Femur (tissue), 1 donor: ENCODE measurements at places on chromosomes 7 and 10.
A peak's percentile ranks its signal among the peaks of the same experiment; 100 is the strongest.

GRCh38 chr10:58608351-58608750 lies 95.7 kb downstream of the BICC1 start:
- no peak for DNase-seq

GRCh38 chr7:150568714-150569113 lies 1.5 kb downstream of the GIMAP4 start:
- no peak for DNase-seq

DNA sequence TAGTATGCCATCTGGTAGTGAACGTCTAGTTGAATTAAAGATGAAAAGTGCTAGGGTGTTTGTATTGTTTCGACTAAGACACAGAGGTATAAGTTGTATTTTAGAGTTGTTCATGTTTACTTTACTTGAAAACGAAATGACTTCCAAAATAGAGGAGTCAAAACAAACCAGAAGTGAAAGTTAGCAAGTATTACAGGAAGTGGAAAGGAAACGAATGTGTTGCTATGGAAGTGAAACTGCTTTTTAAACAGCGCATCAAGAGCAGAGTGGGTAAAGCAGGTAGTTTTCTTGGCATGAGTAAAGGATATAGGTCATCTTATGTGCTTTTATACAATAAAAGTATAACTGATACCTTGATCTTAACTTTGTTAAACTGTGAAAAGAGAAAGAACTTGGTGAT lies 20.0 kb upstream of the GALNTL5 start:
- no peak for DNase-seq

DNA sequence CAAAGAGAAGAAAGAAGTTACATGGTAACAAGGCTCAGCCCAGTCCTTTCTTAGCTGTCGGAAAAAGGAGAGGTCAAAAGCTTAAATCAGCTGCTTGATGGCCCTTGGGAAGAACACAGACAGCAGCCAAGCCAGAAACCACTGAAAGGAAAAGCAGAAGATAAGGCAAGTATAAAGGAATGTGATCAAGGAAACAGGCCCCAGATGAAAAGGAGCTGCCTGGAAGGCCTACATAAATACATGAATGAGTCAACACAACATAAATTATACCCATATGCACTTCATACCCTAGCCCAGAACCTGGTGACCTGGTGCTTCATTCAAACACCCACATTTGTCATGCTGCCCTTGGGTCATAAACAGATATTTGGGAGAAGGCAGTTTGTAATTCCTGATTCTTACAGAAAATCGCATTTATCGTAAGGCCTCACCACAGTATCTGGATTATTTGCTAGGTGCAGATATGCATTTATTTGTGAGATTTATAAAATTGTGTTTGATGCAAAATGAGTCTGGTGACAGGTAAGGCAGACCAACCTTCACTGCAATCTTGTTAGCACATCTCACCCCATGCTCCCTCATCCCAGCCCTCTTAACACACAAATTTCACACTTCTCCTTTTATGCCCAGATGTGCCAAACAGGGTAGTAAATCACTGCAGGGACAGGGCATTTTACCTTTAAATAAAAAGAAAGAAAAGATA lies 94.9 kb upstream of the KCNIP2 start:
- no peak for DNase-seq

- no peak for DNase-seq
Observed at GRCh38 chr10:132687181-132687892, 98.6 kb downstream of the NKX6-2 start.

DNA sequence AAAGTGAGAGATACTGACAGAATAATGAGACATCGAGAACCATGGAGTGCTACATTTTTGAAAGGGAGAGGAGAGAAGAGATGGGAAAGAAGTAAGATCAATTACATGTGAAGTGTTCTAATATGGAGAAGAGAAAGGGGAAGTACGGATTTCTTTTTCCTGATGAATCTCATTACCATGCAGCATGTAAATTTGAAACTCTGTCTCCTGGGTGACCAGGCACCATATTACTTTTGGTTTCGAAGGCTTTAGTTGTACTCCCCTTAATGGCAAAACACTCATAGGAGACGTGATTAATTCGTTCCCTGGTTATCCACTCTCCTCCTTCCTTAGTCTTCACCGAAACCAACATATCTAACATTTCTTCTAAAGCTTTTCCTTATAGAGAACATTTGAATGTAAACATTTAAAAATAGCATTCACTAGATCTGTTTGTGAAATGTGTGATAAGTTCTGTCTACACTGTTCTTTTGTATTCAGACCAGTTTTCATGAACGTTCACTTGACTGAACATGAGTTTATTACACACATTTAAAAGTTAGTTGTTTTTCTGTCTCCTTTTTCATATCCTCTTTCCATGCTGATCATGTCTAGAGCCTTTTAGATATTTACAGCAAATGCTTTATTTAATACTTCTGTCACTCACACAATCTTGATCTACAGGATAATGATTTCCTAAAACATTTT lies 80.2 kb upstream of the MSRB2 start:
- DNase-seq, result no peak

DNA sequence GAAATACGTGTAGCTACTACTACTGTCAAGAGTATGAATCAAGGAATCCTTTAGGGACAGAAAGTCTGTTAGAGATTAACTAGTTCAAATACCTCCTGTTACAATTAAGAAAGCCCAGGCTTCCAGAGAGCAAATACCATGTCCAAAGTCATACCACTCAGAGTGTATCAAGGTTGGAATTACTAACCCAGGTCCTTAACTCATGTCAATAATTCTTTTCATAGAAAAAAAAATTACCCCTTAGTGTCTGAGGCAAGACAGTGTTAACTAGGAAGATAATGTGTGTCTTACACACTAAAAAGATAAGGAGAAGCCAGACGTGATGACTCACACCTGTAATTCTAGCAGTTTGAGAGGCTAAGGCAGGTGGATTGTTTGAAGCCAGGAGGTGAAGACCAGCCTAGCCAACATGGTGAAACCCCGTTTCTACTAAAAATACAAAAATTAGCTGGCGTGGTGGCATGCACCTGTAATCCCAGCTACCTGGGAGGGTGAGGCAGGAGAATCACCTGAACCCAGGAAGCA lies 423.4 kb downstream of the SORCS1 start:
- no peak for DNase-seq

- DNase-seq, result no peak
Observed at GRCh38 chr7:18974803-18975202, 142.6 kb downstream of the TWIST1 start.

GRCh38 chr10:124238367-124238766 lies 145.0 kb upstream of the CHST15 start:
- DNase-seq, result no peak

DNA sequence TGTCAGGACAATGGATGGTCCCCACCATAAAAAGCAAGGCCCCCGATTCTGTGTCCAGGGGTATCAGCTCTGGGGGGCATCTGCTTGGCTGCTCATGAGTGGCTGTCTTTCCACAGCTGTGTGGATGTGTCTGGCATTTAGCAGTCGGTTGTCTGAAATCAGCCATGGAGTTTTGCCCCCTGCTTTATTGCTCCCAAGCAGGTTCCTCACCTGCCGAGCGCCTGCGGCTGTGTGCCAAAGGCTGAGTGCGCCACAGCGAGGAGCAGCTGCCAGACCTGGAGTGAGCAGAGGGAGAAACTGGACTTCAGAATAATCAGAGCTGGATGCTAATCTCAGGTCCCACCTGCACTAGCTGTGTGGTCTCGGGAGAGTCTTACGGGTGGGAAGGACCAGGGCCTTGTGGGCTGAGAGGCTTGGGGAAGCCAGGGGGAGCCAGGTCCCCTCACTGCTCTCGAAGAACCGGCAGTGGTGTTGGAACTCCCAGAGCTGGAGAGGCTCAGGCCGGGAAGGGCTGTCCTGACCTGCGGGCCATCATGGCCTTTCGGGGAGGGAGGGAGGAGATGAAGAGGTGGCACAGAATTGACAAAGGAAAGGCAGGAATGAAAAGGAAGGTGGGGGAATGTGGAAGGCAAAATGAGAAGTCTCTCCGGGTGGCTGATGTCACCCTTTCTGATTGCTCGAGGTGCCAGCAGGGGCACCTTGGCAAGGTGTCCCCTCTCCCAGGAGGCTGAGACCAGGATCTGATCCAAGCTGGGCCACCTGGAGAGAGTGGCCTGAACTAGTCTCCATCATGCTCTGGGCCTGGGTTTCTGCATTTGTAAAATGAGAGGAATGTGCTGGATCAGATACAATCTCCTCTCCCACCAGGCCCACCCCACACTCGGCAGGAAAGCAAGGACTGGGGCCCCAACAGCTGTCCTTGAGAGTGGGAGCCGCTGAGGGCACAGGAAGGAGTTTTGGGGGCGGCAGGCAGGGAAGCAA lies 30.2 kb upstream of the LEP start:
- DNase-seq, result peak; percentile 15

GRCh38 chr10:111209692-111210091 lies 132.9 kb downstream of the ADRA2A start:
- DNase-seq, result no peak

GRCh38 chr10:35203745-35204144 lies 77.1 kb downstream of the CREM start:
- no peak for DNase-seq

- no peak for DNase-seq
Observed at GRCh38 chr7:28854750-28855074, 103.4 kb downstream of the TRIL start.

DNA sequence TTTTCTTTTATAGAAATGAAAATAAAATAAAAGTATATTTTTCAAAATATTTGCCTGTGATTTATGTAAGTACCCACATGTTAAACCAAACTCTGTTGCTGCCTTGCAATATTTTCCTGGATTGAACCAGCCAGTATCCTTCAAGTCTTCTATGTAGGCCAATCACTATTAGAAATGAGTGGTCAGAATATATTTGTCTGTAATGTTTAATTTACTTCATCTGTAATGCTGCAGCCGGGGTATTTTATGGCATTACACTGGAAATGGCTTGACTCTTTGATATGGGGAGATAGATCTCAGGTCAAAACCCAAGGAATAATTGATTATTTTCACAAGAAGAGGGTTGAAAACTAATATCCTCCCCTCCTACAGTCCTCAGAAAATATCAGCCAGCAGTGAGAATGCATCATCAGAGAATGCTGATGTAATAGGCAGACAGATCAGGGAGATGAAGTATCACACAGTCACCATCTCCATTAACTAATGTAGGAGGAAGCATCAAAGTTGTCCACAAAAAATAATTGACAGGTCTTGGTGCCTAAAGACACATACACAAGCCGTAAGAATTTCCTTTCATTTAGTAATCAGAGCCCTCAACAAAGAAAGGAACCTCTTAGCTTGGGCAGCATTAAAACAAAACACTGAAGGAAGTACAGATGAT lies 82.5 kb downstream of the VWDE start:
- DNase-seq, result no peak

GRCh38 chr7:102436118-102436517 lies 2.7 kb downstream of the ORAI2 start:
- DNase-seq, result no peak

DNA sequence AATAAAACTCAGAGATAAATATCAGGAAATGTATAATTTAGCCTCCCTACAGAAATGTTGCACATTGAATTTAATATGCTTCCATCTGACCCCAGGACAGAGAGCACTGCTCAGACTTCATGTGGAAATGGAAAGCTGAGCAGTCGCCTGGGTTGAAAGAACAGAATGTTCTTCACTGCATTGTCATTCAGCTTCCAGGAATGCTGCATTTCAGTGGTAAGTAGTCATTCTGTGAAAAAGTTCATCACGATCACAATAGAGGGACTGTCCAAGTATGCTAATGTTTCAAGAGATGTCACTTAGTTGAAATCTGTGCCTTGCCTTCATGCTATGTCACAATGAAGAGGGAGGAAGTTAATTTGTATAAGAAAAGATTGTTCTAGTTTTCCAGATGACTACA lies 147.3 kb downstream of the NRCAM start:
- no peak for DNase-seq

- DNase-seq, result no peak
Observed at GRCh38 chr7:148720472-148720871, 21.8 kb downstream of the CUL1 start.

- DNase-seq, result no peak
Observed at GRCh38 chr10:44714451-44714850, 196.7 kb upstream of the TMEM72 start.

DNA sequence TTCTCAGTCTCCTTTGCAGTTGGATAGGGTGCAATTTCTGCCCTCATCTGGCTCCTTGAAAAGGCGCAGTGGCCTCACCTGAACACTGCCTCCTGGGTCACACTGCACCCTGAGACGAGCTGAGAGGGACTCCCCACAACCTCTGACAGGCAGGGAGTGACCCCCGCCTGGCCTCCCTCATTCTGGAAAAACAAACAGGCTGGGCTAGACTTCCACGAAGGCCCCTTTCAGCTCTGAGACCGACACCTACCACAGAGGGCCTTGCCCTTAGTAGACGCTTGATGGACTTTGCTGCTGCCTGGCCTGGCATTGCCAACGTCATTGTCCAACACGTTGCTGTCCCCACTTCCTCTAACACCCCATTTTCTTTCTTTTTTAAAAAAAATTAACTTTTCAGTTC lies 8.6 kb downstream of the FAM241B start:
- no peak for DNase-seq

DNA sequence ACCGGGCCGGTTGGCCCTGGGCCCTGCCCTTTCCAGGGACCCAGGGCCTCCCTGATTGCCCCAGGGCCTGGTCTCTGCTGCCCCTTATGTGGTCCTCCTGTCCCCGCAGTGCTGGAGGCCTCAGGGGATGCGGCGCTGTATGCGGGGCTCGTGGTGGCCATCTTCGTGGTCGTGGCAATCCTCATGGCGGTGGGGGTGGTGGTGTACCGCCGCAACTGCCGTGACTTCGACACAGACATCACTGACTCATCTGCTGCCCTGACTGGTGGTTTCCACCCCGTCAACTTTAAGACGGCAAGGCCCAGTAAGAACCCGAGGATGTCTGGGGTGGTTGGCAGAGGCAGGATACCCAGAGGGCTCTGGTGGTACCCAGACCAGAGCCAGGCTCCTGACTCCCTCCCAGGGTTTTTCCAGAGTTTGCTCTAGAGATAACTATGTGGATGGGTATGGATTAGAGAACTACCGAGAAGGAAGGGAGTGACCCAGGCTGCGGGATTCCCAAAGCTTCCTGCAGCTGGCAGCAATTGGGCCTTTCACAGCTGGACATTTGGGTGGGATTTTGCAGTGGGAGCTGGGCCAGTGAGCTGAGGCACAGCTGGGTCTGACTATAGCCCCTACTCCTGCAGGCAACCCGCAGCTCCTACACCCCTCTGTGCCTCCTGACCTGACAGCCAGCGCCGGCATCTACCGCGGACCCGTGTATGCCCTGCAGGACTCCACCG lies 28.1 kb upstream of the SLC29A3 start:
- DNase-seq, result no peak

- DNase-seq, result no peak
Observed at GRCh38 chr7:39451901-39452300, 114.3 kb upstream of the YAE1 start.

DNA sequence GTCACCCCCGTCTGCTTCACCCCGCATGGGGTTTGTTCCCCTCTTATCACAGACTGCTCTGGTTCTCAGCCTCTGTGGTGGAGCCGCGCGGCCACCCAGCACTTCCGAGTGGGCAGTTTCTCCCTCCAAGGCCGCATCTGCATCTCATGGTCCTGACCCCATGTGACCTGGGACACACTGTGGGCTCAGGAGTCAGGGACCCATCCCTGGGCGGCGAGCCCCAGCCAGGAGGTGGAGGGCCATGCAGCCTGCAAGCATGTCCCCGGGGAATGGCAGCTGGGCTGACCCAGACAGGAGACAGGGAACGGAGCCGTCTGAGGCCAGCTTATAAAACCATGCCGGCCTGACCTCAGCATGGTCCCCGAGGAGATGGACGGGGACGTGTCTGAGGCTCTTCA lies 25.2 kb upstream of the TTYH3 start:
- DNase-seq, result no peak
